Activated naive CD4-positive, alpha-beta T cell treated with anti-CD3 and anti-CD28 coated beads, Interleukin-2, amount 50 U/mL, for 72 hours (primary cell): ENCODE measurements at places on chromosomes 2 and 18.

DNA sequence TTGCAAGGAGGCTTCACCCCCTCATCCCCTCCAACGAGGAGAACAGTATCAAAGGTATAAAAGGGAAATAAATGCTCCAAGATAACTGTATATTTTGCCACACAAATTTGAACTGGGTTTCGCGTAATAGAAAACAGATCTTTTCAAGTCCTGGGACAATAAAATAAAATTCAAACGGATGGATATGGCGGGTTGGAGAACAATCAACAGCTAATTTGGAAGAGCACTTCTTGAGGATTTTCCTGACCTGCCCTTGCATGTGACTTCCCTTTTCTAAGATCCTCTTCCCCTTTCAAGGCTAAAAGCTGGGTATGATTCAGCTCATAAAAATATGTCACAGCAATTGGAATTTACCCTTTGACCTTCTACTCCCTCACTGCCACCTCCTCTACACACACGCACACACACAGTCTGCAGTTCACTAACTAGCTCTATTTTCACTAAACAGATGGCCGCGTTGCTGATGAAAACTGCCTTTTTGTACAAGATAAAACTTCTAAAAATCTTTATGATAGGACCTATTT is 386.9 kb downstream of the FIGN start:
- DNase-seq = no peak

GRCh38 chr2:211495339-211495738 is 938.9 kb downstream of the CPS1 start:
- DNase-seq = no peak

- no peak for DNase-seq
Measured at GRCh38 chr18:38843291-38843690, 1277.7 kb upstream of the CELF4 start.

GRCh38 chr2:15832030-15832709 is 108.2 kb upstream of the MYCN start:
- DNase-seq = no peak

DNA sequence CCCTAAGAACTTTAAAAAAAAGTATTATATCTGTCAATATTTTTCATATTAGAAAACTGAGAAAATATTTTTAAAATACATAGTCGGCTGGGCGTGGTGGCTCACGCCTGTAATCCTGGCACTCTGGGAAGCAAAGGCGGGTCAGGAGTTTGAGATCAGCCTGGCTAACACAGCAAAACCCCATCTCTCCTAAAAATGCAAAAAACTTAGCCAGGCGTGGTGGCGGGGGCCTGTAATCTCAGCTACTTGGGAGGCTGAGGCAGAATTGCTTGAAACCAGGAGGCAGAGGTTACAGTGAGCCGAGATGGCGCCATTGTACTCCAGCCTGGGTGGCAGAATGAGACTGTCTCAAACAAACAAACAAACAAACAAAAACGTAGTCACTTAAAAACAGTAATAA is 5.1 kb upstream of the KCMF1 start:
- no peak for DNase-seq

- no peak for DNase-seq
Measured at GRCh38 chr18:50706651-50707050, 113.2 kb downstream of the MRO start.

DNA sequence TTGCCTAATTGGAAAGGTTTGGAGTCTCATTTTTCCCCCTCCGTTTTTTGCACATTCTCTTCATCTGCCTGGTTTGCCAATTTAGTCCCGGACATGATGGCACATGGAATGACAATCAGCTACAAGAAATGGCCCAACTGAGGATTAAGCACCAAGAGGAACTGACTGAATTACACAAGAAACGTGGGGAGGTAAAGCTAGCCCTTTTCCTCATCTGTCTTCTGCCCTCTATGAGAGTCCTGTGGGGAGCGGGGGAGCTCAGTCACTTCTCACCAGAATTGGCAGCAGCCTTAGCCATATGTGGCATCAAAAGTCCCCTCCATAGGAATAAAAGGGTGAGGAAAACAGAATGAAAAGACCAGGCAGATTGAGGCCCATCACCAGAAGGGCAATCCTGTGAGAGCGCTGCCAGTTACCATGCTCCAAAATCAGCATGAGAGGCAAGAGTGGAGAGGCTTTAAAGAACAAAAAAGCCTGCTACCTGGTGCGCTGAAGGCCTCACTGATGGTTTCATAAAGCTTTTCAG is 11.6 kb downstream of the ATG16L1 start:
- no peak for DNase-seq

DNA sequence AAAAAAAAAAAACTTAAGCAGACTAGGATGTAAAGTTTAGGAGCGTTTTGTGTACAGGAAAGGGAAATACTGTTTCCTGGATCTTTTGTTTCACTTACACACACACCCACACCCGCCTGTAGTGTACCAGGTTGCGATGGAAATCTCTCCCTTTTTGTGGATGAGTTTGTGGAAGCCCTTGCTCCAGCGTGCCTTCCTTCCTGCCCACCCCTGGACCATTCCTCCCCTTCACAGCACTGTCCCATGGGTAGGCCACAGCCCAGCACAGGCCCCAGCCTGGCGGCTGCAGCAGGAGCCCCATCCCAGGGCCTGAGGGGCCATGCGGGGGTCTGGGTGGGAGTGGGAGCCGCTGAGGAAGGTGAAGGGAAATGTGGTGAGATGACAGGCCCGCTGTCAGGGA is 15.1 kb downstream of the MALL start:
- no peak for DNase-seq
